ENCODE measurements at places on chromosomes 16 and 17.

DNA sequence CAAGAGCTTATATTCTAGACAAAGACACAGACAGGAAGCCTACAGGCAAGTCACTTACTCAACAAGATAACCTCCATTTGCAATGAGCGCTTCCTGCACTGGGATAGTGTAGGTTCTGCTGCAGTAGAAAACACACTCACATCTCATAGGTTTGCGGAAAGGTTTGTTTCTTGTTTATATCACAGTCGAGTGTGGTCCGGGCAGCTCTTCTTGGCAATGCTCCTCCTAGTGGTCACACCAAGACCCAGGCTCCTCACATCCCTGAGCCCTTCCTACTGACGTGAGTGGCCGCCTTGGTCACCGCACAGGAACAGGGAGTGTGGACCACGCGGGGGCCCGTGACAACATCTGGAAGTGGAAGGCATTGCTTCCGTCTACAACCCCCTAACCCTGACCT lies 48.0 kb upstream of the RBFOX3 start:
- DNase-seq: no peak

DNA sequence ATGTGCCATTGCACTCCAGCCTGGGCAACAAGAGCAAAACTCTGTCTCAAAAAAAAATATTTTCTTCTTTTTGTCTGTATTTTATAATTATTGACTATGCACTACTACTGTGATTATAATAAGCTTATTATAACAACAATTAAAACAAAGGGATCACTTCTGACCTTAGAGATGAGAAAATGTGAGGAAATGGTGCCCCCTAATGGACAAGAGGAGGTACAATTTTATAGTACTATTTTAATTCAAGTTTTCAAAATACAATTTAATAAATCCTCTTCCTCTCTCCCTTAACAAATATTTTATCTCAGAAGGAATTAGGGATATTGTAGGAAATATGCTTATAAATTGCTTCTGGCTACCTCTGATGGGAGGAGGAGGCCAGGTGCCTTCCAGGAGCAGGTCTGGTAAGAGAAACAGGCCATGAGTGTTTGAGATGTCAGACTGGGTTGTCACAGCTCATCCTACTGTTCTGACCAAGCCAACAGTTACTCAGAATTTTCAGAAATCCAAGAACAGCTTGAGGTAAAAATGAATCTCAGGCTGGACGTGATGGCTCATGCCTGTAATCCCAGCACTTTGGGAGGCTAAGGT lies 14.0 kb downstream of the VPS53 start:
- DNase-seq: no peak

DNA sequence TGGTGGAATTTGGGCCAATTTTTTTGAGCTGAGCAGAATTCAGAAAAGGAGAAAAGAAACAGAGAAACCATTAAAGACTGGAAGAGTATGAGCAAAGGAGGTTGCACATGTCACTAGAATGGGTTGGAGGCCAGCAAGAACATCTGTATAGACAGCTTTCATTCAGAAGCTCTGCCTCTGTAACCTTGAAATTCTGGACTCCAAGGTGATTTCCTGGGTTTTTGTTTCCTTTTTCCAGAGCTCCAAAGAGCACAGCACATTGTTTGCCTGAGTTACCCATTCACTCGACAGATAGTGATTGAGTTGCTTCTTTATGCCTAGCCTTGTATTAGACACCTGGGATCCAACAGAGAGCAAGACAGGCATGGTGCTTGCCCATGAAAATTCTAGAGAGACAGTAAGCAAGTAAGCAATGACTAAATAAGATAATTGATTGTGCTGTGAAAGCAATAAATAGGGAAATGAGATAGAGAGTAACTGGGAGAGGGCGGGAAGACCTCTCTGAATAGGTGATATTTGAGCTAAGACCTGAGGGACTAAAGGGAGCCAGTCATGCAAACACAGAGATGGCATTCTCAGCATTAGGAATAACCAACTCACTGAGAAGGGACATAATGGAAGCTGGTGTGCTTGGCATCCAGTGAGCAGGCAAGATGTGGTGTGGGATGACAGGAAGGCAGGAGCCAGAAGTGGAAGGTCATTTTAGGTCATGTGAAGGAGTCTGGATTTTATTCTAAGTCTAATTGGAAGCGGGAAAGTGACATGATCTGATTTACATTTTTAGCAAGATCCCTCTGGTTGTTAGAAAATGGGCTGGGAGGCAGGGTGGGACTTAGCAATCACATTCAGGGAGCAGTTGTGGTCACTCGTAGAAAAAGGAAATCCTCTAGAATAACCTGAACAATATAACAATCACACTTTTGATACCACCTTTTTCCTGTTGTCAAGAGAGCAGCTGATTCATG lies 197.5 kb downstream of the HS3ST3A1 start:
- no peak for DNase-seq

GRCh38 chr16:87188104-87188503 lies 129.1 kb downstream of the C16orf95 start:
- no peak for DNase-seq

GRCh38 chr17:13542636-13543035 lies 59.1 kb downstream of the HS3ST3A1 start:
- DNase-seq: no peak

GRCh38 chr16:81798311-81799137 lies 19.4 kb downstream of the PLCG2 start:
- no peak for DNase-seq

DNA sequence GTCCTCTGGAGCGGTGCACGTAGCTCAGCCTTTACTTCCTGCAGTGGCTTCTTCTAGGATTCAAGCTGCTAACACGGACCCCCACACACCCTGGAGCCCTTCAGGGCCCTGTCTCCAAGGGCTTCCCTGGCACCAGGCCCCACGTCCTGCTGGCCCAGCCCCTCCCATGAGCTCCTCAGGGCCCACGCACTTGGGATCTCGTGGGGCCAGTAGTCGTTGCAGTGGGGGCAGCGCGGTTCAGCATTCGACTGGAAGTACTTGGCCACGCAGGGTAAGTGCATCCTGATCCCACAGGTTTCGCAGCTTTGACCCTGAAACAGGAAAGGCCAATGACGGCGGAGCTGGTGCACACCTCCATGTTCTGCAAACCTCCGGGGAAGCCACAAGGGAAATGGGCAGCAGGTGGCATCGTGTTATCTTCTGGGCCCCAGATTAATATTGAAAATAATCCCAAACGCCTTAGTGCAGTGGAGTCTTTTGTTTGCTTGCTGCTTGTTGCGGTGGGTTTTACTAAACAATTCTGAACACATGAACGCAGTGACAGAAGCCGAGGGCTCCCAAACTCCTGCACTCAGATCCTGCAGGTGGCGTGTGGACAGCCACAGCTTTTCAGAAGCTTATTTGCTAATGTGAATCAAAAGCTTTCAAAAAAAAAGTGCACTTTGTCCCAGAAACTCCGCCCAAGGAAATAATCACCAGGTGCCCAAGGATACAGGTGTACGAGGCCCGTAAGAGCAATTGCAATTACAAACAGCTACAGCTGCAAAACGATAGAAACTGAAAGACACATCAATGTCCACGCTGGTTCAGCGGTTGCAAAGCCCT lies 22.4 kb downstream of the KDM8 start:
- DNase-seq: no peak

- no peak for DNase-seq
Observed at GRCh38 chr16:15593235-15593634, 49.7 kb downstream of the MARF1 start.

GRCh38 chr17:35519439-35519838 lies 18.0 kb downstream of the SLFN12L start:
- no peak for DNase-seq

DNA sequence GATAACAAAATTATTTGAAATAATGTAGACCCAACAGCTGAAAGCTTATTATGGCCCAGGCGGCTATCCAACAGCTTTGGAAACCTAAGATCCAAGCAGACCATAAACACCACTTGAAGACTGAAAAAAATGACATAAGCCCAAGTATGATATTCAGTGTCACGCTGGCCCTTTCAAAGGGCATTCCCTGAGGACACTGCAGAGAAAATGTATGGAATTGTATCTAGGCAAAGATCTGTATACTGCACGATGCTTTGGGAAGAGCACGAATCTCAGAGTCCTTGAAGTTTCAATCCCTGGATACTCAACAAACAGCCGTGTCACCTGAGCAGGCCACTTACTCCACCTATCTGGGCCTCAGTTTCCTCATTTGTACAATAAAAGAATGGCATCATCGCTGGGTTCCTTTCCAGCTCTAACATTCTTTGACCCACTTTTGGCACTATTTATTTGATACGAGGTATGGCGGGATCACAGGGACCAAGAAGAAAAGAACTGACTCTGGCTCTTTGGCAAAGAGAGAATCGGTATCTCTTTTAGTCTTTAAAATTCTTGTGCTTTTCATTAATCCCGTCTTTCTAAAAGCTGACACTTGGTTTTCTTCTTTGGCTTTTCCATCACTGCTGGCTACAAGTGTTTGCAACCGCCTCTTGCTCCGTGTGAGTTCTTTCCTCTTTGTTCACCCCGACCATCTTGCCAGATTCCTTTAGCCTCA lies 1.2 kb downstream of the STAT5B start:
- no peak for DNase-seq

- DNase-seq: no peak
Observed at GRCh38 chr16:65965628-65966027, 400.9 kb upstream of the CDH5 start.

GRCh38 chr17:31413874-31414549 lies 22.5 kb downstream of the RAB11FIP4 start:
- no peak for DNase-seq

- no peak for DNase-seq
Observed at GRCh38 chr16:81817789-81818567, 38.9 kb downstream of the PLCG2 start.

GRCh38 chr16:58102665-58103392 lies 26.4 kb downstream of the CFAP20 start:
- DNase-seq: no peak

GRCh38 chr16:82078125-82078524 lies 43.1 kb downstream of the HSD17B2 start:
- no peak for DNase-seq

- no peak for DNase-seq
Observed at GRCh38 chr16:60741810-60742209, 1294.4 kb downstream of the CDH8 start.

- DNase-seq: no peak
Observed at GRCh38 chr17:83069931-83070742, 9.3 kb upstream of the METRNL start.

- no peak for DNase-seq
Observed at GRCh38 chr17:38685491-38685890, 10.7 kb upstream of the EPOP start.

DNA sequence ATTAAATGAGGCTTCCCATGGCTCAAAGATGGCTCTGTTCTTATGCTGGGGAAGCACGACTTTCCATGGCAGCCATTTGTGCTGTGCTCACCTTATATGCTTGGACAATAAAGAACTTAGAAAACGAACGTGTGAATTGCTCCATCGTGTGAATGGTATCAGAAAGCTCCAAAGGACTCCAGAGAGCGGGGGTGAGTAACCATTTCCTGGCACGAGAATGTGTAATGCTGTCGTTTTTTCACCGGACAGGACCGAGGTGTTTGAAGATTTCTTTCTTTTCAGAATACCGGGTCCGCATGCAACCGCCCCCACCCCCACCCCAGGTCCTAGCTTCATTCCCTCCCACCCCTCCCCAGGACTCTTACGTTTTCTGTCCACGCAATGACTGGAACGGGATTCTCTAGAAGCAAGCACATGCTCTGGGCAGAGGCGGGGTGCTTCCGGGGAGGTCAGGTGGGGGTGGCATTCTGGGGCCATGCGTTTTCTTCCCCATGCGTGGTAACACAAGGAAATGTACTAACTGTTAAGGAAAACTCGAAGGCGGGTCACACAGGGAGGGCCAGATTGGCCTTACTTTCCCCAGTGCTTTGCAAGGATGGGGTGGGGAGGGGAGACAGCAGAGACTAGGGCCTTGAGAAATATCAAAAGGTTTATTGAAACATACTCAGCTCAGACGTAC lies 26.2 kb downstream of the GPRC5B start:
- DNase-seq: no peak

DNA sequence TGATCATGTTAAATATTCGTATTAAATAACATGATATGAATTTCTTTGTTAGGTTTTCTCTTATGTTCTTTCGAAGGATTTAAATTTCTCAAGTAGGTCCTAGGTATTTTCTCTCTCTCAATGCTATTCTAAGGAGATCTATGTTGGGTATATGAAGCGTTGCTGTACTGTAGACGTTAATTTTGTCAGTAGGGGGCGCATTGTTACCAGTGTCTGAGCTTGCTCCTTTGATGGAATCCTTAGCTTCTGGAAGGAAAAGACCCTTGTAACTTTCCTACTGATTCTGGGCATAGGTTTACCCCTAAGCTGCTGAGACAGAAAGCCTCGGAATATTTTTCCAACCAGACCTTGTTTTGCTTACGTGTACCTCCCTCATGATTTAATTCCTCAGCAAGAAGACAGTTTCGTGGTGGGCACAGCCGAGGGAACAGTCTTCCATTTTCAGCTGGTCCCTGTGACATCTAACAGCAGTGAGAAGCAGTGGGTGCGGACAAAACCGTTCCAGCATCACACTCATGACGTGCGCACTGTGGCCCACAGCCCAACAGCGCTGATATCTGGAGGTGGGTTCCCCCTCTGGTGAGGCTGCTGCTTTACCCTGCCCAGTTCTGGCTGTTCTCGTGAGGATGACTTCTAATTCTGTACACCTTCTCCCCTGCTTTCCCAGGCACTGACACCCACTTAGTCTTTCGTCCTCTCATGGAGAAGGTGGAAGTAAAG lies 17.9 kb downstream of the UTP4 start:
- DNase-seq: no peak

DNA sequence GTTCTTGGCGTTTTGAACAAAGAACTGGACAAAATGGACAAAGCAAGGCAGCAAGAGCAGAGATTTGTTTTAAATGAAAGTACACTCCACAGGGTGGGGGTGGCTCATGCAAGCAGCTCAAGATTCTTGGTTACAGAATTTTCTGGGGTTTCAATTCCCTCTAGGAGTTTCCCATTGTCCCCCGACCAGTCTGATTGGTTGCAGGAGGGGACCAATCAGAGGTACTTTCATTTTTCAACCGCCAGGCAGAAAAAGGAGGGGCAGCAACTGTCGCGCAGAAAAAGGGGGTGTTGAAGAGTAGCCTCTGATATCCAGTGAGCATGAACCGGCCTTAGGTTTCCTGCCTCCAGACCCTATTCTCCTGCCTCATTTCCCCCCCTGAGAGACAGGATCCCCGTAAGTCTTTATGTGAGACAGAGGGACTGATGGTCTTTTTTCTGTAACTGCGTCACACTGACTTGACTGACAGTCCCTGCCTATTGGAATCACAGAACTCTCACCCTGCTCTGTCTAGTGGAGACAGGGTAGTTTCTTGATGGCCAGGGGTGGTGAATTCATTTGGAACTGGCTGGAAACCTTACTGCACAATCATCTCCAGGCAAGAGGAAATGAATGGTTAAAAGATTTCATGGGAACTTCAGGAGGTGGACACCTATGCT lies 59.4 kb upstream of the ALOX12 start:
- DNase-seq: no peak
